ENCODE measurements at places on chromosomes 4 and X. TPM values are rescaled to one million over a fixed set of nuclear protein-coding genes. Genes with fewer than 3 reads are reported as not detected.

Gene RADX
- 1.6 TPM for total RNA-seq

Gene PCDH18
- total RNA-seq = 60.7 TPM

Gene SATL1
- 0.31 TPM for total RNA-seq

Gene RBM41
- 19.4 TPM for total RNA-seq

Gene GUCY1A1
- not detected for total RNA-seq

Gene MAGED4B
- total RNA-seq = 111 TPM

DNA sequence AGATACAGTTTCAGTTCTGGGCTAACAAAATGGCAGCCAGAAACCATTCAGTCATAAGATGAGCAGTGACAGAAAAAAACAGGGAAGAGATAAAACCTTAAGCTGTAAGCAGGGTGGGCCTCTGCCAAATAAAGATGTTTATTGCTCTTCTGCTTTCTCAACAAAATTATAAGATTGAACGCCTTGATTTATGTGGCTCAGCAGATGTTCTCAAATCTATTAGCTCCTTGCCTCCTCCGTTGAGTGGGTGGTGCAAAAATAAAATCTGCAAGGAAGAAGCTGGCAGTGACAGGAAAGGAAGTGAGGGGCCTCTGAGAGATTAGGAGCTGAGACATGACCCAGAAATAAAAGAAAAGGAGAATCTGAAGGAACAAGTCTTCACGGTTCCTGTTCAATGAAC, 206.6 kb downstream of the PTTG2 start:
- no peaks in the 10 kb centered on the region for H3K4me1 ChIP-seq
- H3K36me3 ChIP-seq = peaks cover 5% of the 10 kb centered on the region
- DNase-seq = no peak
- no peak overlapping the region for H3K27ac ChIP-seq

DNA sequence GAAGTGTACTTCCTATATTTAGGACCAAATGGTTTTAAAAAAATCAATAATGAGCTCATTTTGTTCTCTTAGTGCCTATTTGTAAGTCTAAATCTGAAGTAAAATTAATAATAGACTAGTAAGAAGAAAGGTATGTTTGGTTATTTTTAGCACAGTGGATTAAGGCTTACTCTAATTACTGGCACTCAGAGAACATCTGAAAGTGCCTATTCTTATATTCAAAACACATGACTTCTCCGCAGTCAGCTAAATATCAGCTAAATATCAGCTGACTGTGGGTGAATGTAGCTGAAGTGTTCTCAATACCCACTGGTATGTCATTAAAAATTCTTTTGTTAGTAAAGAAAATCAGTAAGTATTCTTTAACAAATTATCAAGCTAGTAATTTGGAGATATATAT, 6.0 kb downstream of the AP1S2 start:
- no peak overlapping the region for H3K4me3 ChIP-seq
- no peaks in the 10 kb centered on the region for H3K4me1 ChIP-seq
- DNase-seq = no peak
- peaks cover 92% of the 10 kb centered on the region for H3K36me3 ChIP-seq
- no peaks in the 10 kb centered on the region for H3K27me3 ChIP-seq

DNA sequence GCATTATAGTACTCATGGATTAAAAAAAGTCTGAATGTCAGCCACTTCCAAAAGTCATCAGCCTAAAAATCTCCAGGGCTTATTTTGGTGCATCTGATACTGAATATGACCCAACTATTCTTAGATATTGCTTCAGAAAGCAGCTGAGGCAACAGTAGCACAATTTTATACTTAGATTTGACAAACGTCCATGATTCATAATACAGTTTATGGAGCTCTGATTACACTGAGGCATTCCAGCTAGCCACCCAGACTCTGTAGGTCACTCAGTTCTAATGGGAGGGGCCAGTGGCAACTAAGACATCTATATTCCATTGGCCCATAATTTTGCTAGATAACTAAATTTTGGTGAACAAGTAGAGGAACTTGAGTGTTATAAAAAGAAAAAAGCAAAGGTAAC, 10.3 kb downstream of the SPATA4 start:
- no peak for DNase-seq
- no peak overlapping the region for H3K4me3 ChIP-seq
- H3K4me1 ChIP-seq = peaks cover 3% of the 10 kb centered on the region

DNA sequence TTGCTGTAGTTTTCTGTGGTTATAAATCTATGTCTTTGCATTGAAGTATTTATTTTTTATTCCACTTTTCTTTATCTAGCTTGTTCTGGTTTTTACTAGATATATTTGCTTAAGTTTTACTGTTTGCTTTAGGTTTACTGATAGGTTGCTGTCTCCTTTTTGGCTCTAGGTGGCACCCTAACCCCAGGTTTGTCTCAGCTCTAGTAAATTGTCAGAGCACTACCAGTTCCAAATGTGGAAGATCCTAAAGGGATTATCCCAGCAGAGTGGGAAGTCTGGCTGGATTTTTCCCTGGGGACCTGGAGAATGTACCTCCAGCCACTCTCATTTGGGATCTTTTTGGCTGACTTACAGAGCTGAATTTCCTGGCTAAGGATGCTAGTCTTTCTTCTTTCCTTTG, 106.1 kb downstream of the PBDC1 start:
- no peak overlapping the region for H3K4me3 ChIP-seq
- no peaks in the 10 kb centered on the region for H3K36me3 ChIP-seq
- DNase-seq = peak; percentile 39
- H3K4me1 ChIP-seq = no peaks in the 10 kb centered on the region
- no peaks in the 10 kb centered on the region for H3K27me3 ChIP-seq
- H3K27ac ChIP-seq = no peak overlapping the region

- no peak overlapping the region for H3K27ac ChIP-seq
- no peaks in the 10 kb centered on the region for H3K27me3 ChIP-seq
- H3K4me3 ChIP-seq = no peak overlapping the region
- H3K36me3 ChIP-seq = no peaks in the 10 kb centered on the region
- DNase-seq = no peak
- H3K4me1 ChIP-seq = no peaks in the 10 kb centered on the region
These were observed 446.7 kb downstream of the EPHA5 start for GRCh38 chr4:65223601-65224000.

DNA sequence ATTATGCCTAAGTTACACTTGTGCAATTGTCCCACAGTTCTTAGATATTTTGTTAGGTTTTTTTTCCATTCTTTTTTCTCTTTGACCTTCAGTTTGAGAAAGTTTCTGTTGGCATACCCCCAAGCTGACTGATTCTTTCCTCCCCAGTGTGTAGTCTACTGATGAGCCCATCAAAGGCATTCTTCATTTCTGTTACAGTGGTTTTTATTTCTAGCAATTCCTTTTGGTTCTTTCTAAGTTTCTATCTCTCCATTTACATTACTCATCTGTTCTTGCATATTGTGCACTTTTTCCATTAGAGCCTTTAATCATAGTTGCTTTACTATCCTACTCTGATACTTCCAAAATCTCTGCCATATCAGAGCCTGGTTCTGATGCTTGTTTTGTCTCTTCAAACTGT, 31.9 kb downstream of the CASP6 start:
- no peaks in the 10 kb centered on the region for H3K4me1 ChIP-seq
- peaks cover 10% of the 10 kb centered on the region for H3K36me3 ChIP-seq
- no peak for DNase-seq
- H3K27ac ChIP-seq = no peak overlapping the region
- no peak overlapping the region for H3K4me3 ChIP-seq

DNA sequence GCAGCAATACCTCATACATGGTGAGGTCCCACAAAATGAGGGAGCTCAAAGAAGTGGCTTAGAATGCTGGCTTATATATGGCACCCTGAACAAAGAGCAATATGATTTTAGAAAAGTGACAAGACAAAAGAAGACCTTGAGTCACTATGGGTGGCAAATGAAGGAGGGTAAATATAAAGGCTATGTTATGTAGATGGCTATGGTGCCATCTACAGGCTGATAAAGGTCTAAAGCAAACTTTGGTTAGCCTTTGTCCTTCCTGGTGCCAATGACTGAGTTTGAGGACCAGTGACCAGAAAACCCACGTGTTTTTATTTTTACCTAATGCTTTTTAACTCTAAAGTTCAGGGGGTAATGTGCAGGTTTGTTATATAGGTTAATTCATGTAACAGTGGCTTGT, 151.8 kb downstream of the CCNG2 start:
- H3K4me3 ChIP-seq = no peak overlapping the region
- no peaks in the 10 kb centered on the region for H3K27me3 ChIP-seq
- H3K4me1 ChIP-seq = no peaks in the 10 kb centered on the region
- DNase-seq = no peak
- no peaks in the 10 kb centered on the region for H3K36me3 ChIP-seq

GRCh38 chrX:21989384-21989783, 42.7 kb upstream of the PHEX start:
- H3K4me1 ChIP-seq = no peaks in the 10 kb centered on the region
- H3K4me3 ChIP-seq = no peak overlapping the region
- peaks cover 92% of the 10 kb centered on the region for H3K36me3 ChIP-seq
- no peak overlapping the region for H3K27ac ChIP-seq
- no peak for DNase-seq

GRCh38 chrX:16946971-16947562, 609 bp downstream of the REPS2 start:
- H3K4me1 ChIP-seq = no peaks in the 10 kb centered on the region
- H3K27ac ChIP-seq = no peak overlapping the region
- H3K27me3 ChIP-seq = peaks cover 7% of the 10 kb centered on the region
- peak overlapping the region; percentile 86 for H3K4me3 ChIP-seq
- H3K36me3 ChIP-seq = peaks cover 2% of the 10 kb centered on the region

- no peak overlapping the region for H3K27ac ChIP-seq
- no peak for DNase-seq
- no peaks in the 10 kb centered on the region for H3K27me3 ChIP-seq
- H3K4me1 ChIP-seq = no peaks in the 10 kb centered on the region
These were observed 24.3 kb upstream of the ZNF330 start for GRCh38 chr4:141196227-141196933.

GRCh38 chr4:54784161-54784671, 126.5 kb downstream of the KIT start:
- no peaks in the 10 kb centered on the region for H3K36me3 ChIP-seq
- no peaks in the 10 kb centered on the region for H3K27me3 ChIP-seq
- H3K4me1 ChIP-seq = no peaks in the 10 kb centered on the region
- DNase-seq = no peak

DNA sequence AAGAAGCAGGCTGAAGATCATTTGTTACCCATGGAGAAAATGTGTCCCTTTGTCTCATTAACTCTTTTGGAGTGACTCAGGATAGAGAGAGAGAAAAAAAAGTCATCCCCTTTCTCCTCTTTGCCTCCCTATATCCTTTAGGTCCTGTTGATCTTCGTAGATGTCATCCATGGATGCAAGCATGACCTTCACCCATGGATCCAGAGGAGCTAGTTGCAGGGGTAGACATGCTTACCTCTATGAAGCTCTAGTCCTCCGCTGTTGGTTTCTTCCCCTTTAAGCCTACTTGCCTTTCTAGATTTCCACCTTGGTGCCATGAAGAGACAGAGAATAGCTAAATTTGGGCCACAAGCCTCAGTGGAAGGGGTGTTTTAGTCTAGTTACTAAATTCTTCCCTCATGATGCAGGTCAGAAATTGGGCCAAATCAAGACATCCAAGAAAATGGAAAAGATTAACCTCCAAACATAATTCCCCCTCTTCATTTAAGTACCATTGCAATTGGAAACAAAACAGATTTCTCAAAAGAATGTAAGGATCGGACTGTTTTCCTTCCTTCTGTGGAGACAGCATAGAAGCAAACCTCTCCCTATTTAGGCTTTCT, 178.4 kb downstream of the TECRL start:
- H3K27me3 ChIP-seq = no peaks in the 10 kb centered on the region
- H3K4me1 ChIP-seq = no peaks in the 10 kb centered on the region

DNA sequence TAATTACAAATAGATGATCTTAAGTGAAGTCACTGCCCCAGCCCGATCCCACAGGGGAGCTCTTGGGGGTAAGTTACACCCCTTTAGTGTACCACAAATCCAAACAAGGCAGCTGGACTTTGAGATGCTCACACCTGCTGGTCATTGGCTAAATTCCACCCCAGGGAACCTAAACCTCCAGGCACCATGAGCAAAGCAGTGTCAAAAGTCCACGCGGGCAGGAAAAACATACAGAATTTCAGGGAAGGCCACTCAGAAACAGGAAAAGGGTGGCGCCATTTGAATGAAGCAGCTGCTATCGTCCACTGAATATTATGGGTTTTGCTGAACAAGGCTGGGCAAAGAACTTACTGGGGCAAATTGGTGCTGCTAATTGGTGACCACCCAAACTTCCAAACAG, 30.9 kb downstream of the SUPT20HL1 start:
- no peaks in the 10 kb centered on the region for H3K36me3 ChIP-seq
- H3K4me1 ChIP-seq = peaks cover 11% of the 10 kb centered on the region
- H3K27ac ChIP-seq = no peak overlapping the region

- H3K27me3 ChIP-seq = no peaks in the 10 kb centered on the region
- H3K36me3 ChIP-seq = peaks cover 47% of the 10 kb centered on the region
- no peak for DNase-seq
- peaks cover 9% of the 10 kb centered on the region for H3K4me1 ChIP-seq
These were observed 13.2 kb downstream of the GPC4 start for GRCh38 chrX:133402042-133402453.

DNA sequence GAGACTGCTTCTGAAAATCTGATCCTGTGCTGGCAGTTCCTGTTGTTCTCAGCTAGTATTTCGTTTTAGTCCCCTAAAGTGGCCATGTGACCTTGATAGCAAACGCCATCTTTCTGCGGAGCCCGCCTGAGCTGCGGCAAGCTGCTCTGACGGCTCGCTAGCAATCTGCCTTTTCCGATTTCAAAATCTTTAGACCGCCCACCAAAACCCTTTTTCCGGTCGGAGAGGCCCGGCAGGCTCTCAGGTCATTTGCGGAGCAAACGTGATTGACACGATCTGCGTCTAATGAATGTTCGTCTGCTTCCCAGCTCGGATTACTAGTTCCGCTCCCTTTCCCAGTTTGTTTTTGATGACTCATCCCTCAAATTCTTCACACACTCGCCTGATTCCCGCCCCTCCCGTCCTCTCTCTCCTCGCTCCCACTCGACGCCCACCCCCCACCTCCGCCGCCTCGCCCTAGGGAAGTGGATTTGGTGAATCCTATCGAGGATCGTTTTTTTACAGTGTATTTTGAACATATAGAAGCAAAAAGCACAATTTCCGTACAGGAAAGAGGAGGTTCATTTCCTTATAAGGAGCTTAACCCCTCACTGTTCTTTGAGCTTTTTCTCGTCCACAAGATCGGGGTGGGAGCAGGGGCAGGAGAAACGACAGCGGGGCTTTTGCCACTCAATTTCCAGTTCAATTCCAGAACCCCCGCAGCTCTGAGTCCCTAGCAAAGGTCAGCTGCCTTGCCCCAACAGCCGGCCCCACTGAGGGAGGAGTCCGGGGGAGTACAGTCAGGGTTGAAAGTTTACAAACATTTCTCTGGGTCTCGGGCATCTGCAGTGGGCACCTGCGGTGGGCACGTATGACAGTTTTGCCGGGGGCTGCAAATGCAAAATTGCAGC, 37.5 kb downstream of the NLGN3 start:
- H3K4me3 ChIP-seq = peak overlapping the region; percentile 81
- H3K4me1 ChIP-seq = peaks cover 4% of the 10 kb centered on the region

DNA sequence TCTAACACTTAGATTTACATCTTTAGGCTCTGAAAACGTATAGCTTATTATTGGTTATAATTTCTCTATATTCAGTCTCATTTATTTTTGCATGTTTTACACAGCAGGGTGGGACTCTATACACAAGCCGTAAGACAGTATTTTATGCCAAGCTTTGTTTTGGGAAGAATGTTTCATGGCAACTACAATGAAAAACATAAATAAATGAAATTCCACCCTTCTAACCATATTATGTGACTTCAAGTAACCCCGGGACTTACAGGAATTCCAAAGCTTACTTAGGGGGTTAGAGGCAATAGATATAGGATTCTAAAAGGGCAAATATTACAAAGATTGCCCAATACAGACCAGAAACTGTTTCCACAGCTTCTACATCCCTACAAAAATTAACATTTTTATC, 370.9 kb downstream of the PRR32 start:
- H3K36me3 ChIP-seq = no peaks in the 10 kb centered on the region
- no peak overlapping the region for H3K27ac ChIP-seq
- H3K4me3 ChIP-seq = no peak overlapping the region
- H3K4me1 ChIP-seq = no peaks in the 10 kb centered on the region
- no peak for DNase-seq
- no peaks in the 10 kb centered on the region for H3K27me3 ChIP-seq

Data from H9 (cell line).